ENCODE measurements at places on chromosomes 5 and 9.
A peak's percentile ranks its signal among the peaks of the same experiment; 100 is the strongest.

DNA sequence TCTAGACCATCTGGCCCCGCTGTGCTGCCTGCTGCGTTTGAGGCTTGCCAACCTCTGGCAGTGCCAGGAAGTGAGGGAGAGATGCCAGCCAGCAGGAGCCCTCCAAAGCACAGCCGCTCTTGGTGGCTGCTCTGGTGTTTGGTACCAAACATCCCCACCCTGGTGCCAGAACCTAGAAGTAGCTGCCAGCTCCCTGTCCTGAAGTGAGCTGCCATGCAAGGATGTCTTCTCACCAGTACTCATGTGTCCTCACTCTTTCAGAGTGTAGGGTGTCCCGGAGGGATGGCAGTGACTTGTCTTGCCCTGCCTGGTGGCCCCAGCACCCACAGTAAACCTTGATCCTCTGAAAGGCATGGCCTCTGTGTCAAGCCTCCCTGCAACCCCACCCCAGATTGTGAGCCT lies 43.4 kb downstream of the AMBP start:
- peaks cover 9% of the 10 kb centered on the region for H3K36me3 ChIP-seq
- no peak for DNase-seq
- H3K27me3 ChIP-seq, result peaks cover 14% of the 10 kb centered on the region
- no peak overlapping the region for H3K4me3 ChIP-seq
- H3K4me1 ChIP-seq, result peaks cover 25% of the 10 kb centered on the region

GRCh38 chr5:136034984-136035383 lies 6.2 kb downstream of the TGFBI start:
- H3K27me3 ChIP-seq, result peaks cover 3% of the 10 kb centered on the region
- H3K27ac ChIP-seq, result no peak overlapping the region
- H3K4me3 ChIP-seq, result no peak overlapping the region
- no peak for DNase-seq
- H3K36me3 ChIP-seq, result no peaks in the 10 kb centered on the region
- no peaks in the 10 kb centered on the region for H3K4me1 ChIP-seq

DNA sequence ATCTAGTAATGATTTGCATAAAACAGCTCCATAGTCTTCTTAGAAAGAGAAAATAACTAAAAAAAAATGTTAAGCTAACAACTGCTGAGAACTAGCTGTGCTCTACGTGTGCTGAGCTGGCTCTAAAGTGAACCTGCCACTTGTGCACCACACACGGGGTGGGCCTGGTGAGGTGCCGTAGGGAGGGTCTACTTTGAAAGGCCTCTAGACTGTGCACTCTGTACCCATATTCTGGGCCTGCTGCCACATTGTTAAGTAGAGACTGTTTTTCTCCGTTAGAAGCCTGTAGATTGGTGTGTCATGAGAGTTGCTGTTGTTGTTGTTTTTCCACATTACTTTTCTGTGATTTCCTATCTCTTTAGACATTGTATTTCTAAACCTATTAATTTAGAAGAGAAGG lies 93.9 kb downstream of the CD180 start:
- H3K27ac ChIP-seq, result peak overlapping the region; percentile 48
- DNase-seq, result no peak
- no peaks in the 10 kb centered on the region for H3K27me3 ChIP-seq
- H3K4me1 ChIP-seq, result peaks cover 28% of the 10 kb centered on the region
- H3K36me3 ChIP-seq, result no peaks in the 10 kb centered on the region
- no peak overlapping the region for H3K4me3 ChIP-seq

- H3K4me3 ChIP-seq, result no peak overlapping the region
- H3K27me3 ChIP-seq, result no peaks in the 10 kb centered on the region
- no peaks in the 10 kb centered on the region for H3K36me3 ChIP-seq
- DNase-seq, result no peak
Observed at GRCh38 chr9:123251324-123251723, 17.1 kb downstream of the STRBP start.

DNA sequence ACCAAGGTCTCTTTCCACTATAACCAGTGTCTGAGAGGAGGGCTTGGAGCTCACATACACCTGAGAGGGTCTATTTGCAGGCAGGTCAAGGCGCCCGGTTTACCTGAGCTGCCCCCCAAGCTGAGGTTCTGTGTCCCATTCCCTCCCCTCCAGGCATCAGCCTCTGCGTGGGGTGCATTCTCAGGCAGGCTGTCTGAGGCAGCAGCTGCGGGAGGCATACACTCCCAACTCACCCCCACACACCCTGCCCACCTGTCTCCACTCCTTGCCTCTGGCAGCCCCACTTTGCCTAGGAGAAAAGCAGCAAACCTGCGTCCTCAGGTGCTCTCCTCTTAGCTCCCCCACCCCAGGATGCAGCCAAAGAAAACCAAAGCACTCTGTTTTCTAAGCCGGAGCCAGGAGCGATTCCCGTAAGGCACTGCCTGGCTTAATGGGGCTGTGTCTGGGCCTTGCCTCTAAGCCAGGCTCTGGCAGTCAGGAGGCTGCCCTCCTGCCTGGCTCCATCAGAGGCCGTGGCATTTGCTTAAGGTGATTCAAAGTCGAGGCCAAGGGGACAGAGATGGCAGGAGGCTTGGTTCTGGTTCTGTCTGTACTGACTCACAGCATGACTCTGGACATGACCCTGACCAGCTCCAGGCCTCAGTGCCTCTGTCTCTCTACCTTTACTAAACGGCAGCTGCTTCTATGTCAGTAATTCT lies 139.2 kb upstream of the TRIM32 start:
- DNase-seq, result no peak
- no peak overlapping the region for H3K4me3 ChIP-seq
- H3K27ac ChIP-seq, result no peak overlapping the region
- peaks cover 2% of the 10 kb centered on the region for H3K27me3 ChIP-seq

GRCh38 chr9:128190516-128191405 lies 611 bp downstream of the CIZ1 start:
- peaks cover 8% of the 10 kb centered on the region for H3K27me3 ChIP-seq
- H3K4me3 ChIP-seq, result peak overlapping the region; percentile 98
- peaks cover 3% of the 10 kb centered on the region for H3K4me1 ChIP-seq
- peak overlapping the region; percentile 95 for H3K27ac ChIP-seq
- H3K36me3 ChIP-seq, result peaks cover 6% of the 10 kb centered on the region
- DNase-seq, result no peak

DNA sequence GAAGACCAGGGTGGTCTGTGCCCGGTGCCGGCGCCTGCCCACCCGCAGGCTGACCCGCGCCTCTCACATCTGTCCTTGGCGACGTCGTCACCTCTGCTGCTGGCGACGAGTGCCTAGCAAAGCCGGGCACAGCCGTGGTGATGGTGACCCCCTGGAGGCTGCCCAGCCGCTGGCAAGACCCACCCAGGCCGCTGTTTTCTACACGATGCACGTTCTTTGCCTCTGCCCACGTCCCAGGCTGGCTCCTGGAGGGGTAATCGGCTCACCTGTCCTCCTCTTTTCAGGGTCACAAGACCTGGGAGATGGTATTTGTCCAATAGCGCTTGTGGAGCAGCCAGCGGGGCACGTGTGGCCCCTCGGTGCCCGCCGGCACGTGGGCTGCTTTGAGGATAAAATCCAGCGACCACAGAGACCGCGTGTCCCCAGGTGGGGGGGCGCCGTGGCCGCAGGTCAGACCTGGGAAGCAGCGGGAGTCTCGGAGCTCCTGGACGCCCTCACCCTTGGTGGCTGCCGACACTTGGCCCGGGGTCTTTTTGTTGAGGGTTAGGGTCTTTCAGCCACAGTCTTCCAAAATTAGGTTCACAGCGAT lies 29.5 kb downstream of the SLC9A3 start:
- H3K4me1 ChIP-seq, result peaks cover 2% of the 10 kb centered on the region
- no peaks in the 10 kb centered on the region for H3K36me3 ChIP-seq
- H3K4me3 ChIP-seq, result no peak overlapping the region
- peaks cover 16% of the 10 kb centered on the region for H3K27me3 ChIP-seq
- no peak overlapping the region for H3K27ac ChIP-seq

GRCh38 chr9:104386425-104387069 lies 117.5 kb upstream of the OR13F1 start:
- no peaks in the 10 kb centered on the region for H3K36me3 ChIP-seq
- no peak overlapping the region for H3K4me3 ChIP-seq
- no peaks in the 10 kb centered on the region for H3K27me3 ChIP-seq
- H3K27ac ChIP-seq, result no peak overlapping the region
- DNase-seq, result no peak

- no peak for DNase-seq
- peaks cover 20% of the 10 kb centered on the region for H3K36me3 ChIP-seq
- H3K4me3 ChIP-seq, result no peak overlapping the region
- no peak overlapping the region for H3K27ac ChIP-seq
Observed at GRCh38 chr5:78429332-78429980, 69.0 kb downstream of the SCAMP1 start.

GRCh38 chr9:127237801-127238200 lies 26.8 kb upstream of the GARNL3 start:
- H3K27ac ChIP-seq, result no peak overlapping the region
- H3K4me1 ChIP-seq, result no peaks in the 10 kb centered on the region
- H3K4me3 ChIP-seq, result no peak overlapping the region
- DNase-seq, result no peak
- H3K27me3 ChIP-seq, result no peaks in the 10 kb centered on the region

DNA sequence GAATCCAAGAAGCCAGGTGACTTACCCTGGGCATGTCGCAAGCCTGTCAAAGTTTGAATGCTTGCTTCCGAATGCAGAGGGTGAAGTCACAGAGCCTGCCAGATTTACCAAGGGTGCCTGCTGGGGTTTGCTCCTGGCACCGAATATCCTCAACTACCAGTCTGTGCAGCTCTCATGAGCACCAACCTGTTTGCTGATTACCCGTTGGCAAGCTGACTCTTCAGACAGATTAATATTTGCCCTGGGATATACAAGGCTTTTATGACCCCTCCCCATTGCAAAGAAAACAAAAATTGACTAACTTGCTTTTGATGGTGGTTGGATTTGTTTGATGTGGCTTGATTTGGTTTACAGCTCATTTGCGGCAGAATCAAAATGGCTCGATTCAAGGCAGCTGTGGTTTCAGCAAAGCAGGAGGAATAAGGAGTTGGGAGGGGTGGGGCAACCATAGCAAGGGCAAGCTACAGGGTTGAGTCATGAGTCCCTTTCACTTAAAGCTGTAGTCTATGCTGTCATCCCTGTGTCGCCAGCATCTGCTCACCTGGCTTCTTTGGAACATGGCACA lies 82.3 kb upstream of the AGXT2 start:
- H3K4me1 ChIP-seq, result no peaks in the 10 kb centered on the region
- H3K4me3 ChIP-seq, result no peak overlapping the region
- H3K27me3 ChIP-seq, result peaks cover 3% of the 10 kb centered on the region
- DNase-seq, result no peak

DNA sequence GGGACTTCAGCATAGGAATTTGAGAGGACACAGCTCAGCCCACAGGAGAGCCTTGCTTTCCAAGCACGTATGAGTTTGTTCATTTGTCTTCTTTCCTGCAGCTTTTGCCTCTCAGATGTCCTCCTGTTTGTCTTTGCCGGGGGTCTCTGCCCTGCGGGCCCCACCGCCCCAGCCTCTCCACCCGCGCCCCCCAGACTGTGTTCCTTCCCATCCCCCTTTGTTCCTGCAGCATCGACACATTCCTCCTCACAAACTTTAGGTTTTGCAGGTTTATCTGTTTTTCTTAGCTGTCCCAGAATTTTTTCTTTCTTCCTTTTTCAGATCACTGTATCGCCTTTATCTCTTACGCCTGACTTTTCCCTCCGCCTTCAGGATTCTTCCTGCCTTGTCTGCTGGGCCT lies 18.9 kb downstream of the UBE2QL1 start:
- no peak overlapping the region for H3K4me3 ChIP-seq
- peaks cover 5% of the 10 kb centered on the region for H3K27me3 ChIP-seq
- H3K27ac ChIP-seq, result no peak overlapping the region
- peaks cover 14% of the 10 kb centered on the region for H3K4me1 ChIP-seq

DNA sequence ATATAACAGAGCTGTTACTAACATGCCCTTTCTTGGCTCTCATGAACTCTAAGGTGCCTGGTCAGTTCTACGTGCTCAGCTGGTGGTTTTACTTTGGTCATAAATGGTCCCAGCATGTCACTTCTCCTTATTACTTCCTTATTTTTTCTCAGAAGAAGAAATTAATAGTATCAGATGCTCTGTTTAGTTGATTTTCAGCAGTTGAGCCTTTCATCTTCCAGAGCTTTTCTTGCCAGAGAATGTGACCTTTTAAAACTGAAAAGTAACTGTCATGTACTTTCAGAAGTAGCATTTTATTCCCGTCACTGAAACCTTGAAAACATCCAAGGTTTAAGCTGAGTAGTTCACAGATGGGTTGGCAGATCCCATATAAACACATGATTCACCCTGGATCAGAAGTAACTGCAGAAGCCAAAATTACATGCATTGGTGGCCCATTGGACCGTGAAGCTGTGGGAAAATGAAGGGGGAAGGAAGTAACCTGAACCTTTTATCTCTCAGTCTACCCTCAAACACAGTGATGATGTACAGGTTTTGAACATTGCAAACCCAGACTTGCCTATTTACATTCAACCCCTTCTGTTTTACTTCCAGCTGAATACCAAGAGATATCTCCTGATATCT lies 50.5 kb downstream of the HACD4 start:
- H3K4me1 ChIP-seq, result no peaks in the 10 kb centered on the region
- DNase-seq, result no peak
- no peaks in the 10 kb centered on the region for H3K36me3 ChIP-seq
- H3K27me3 ChIP-seq, result no peaks in the 10 kb centered on the region
- H3K27ac ChIP-seq, result no peak overlapping the region
- no peak overlapping the region for H3K4me3 ChIP-seq

DNA sequence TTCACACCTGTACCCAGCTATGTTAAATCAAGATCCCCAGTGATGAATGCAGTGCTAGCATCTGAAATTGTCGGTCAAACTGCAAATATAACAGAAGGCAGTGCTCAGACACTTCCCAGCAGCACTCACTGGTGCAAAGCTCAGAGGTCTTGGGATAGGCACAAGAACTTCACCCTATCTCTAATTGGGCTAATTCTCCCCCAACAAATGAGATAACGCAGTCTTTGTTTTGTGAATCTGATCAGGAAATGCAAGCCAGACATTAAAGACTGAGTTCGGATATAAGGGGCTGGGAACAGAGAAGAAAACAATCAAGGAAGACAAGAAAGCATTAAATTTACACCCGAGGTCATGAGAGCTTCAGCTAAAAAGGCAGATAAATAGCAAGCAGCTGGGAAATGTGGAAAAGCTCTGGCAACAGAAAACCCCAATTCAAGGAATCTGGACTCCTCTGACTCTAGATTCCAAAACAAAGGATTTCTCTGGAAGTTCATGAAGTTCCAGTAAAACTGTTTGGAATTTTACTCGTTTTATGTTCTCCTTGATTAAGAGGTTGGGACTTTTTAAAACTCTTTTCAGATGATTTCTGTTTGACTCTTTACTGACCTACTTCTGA lies 65.1 kb downstream of the GNA14 start:
- H3K27ac ChIP-seq, result no peak overlapping the region
- peaks cover 1% of the 10 kb centered on the region for H3K27me3 ChIP-seq
- no peak overlapping the region for H3K4me3 ChIP-seq
- H3K36me3 ChIP-seq, result no peaks in the 10 kb centered on the region
- DNase-seq, result no peak

- no peaks in the 10 kb centered on the region for H3K36me3 ChIP-seq
- peak; percentile 59 for DNase-seq
- peaks cover 26% of the 10 kb centered on the region for H3K4me1 ChIP-seq
Observed at GRCh38 chr5:173925449-173926071, 37.4 kb downstream of the CPEB4 start.

- peak overlapping the region; percentile 94 for H3K27ac ChIP-seq
- H3K27me3 ChIP-seq, result peaks cover 4% of the 10 kb centered on the region
- DNase-seq, result peak; percentile 17
- H3K4me3 ChIP-seq, result peak overlapping the region; percentile 100
- peaks cover 7% of the 10 kb centered on the region for H3K4me1 ChIP-seq
Observed at GRCh38 chr5:134738963-134739661, 764 bp downstream of the CAMLG start.

- no peak for DNase-seq
- no peaks in the 10 kb centered on the region for H3K27me3 ChIP-seq
- H3K36me3 ChIP-seq, result peaks cover 6% of the 10 kb centered on the region
Observed at GRCh38 chr9:75231167-75231566, 142.9 kb downstream of the OSTF1 start.

Data from glutamatergic neuron (in vitro differentiated cells).